ENCODE measurements at places on chromosomes 5 and 9. TPM values are rescaled to one million over a fixed set of nuclear protein-coding genes. Genes with fewer than 3 reads are reported as not detected.

GRCh38 chr5:17218353-17219005 lies 1.0 kb downstream of the BASP1 start:
- DNase-seq, result peak; percentile 29

- DNase-seq, result no peak
Observed at GRCh38 chr5:163565492-163565891, 60.1 kb downstream of the MAT2B start.

DNA sequence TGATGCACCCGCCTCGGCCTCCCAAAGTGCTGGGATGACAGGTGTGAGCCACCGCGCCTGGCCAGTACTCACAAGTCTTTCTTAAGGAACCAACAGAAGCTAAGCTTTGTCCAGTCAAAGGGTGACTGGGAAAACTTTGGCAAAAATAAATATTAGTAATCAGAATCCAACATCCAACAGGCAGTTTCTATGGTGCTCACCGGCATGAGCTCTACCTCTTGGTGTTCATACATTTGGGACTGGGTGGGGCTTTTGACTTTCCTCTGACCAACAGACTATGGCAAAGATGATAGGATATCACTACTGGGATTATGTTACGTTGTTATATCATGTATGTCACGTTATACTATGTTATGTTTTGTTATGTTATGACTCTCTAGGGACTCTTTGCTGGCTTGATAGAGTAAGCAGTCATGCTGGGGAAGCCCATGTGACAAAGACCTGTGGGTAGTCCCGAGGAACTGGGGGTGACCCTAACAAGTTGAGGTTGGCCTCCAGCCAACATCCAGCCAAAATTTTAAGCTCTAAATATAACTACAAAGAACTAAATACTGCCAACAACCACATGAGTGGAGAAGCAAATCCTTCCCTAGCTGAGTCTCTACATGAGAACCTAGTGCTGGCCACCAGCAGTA lies 6.0 kb downstream of the RASGEF1C start:
- DNase-seq, result no peak

- DNase-seq, result no peak
Observed at GRCh38 chr5:167701051-167701450, 590.4 kb upstream of the WWC1 start.

DNA sequence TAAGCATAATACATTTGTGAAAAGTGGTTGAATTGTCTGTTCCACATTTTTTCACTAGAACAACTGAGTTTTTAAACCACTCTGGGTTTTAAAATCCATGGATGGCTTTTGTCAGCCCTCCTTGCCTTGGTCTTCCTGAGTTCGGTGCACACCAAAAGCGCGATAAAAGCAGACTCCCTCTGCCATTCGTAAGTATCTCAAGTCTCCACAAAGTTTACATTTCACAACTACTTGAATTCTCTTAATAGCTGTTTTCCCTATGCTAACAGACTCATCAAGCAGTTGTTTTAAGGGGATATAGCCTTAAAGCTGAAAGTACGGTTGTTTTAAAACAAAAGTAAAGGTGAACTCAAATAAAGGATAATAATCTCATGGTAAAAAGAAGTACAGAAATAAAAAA lies 52.9 kb downstream of the GLIS3 start:
- no peak for DNase-seq

GRCh38 chr5:127417528-127417927 lies 99.9 kb upstream of the PRRC1 start:
- DNase-seq, result no peak

DNA sequence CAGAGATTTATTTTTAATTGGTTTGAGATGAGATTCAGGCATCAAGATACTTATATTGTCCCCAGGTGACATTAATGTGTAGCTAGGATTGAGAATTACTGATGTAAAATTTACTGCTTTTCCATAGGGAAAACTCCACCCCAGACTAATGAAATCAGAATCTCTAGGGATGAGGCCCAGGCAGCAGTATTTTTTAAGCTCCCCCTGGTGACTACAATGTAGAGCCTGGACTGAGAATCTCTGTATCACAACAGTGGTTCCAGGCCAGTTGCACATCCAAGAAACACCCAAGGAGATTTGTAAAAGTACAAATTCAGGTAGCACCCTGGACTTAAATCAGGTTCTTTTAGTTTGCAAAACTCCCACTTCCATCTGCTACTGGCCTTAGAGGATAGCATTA lies 185.7 kb downstream of the MARCHF11 start:
- no peak for DNase-seq

DNA sequence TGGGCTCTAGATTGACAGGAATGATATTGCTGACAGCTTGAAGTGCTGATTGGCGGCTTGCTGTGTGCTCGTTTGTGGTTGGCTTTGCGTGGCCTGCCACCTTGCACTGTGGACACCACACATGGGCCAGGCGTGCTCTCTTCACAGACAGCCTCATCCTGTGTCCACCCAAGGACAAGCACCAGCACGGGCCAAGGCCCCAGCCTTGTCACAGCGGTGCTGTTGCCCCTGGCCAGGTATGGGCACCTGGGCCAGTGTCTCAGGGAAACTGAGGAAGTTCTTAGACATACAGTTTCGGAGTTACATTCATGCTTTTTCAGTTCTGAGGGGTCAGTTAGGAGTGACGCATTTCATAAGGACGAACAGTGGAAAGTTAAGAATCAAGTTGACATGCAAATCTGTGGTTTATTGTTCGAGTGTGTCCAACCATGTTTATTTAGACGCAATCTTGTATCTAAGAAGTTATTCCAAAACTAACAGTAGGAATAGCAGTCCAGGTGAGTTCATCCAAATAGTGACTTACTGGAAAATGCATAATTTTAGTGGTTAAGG lies 125.9 kb downstream of the EHMT1 start:
- DNase-seq, result no peak

DNA sequence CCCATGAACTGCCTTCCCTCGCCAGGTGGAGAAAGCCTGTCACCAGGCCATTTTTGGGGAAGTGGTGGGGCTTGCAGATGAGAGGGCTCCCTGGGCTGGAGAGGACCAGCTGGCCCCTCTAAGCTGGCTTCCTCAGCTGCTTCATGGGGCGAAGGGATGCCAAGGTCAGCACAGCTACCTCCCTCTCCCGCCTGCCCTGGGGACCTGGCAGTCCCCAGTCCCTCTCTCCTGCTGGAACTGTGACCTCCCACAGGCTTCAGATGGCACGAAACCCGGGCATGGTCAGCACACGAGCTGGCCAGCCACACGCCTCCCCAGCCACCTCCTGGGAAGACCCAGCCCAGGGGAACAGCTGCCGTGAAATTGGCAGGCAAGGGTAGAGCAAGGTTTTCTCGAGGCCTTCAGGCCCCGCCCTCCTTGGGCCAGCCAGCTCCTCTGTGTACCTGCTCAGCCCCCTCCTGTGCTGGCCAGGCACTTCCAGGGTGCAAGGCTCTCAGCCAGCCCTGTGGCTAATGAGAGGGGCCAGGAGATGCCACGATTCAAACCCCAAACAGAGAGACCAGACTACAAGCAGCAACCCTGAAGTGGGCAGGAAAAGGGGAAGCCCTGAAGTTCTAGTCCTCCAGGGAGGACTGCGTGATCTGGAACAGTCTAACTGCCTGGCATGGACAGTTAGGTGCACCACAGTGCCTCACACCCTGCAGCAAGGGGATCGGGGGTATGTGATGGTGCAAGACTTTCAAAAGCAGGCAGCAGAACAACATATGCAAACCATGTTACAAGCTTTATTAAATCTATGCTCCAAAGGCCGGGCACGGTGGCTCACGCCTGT lies 12.9 kb downstream of the PLPP7 start:
- DNase-seq, result no peak

GRCh38 chr9:73038613-73039012 lies 85.8 kb upstream of the ALDH1A1 start:
- DNase-seq, result peak; percentile 33

GRCh38 chr5:81235287-81236072 lies 2.4 kb downstream of the CKMT2 start:
- DNase-seq, result peak; percentile 68

- no peak for DNase-seq
Observed at GRCh38 chr9:71210326-71210725, 88.9 kb upstream of the TRPM3 start.

- peak; percentile 64 for DNase-seq
Observed at GRCh38 chr5:31854181-31855133, 215.5 kb downstream of the PDZD2 start.

GRCh38 chr5:92332039-92332438 lies 948.9 kb upstream of the ARRDC3 start:
- no peak for DNase-seq

- DNase-seq, result peak; percentile 80
Observed at GRCh38 chr9:121285835-121286687, 18.1 kb downstream of the GSN start.

DNA sequence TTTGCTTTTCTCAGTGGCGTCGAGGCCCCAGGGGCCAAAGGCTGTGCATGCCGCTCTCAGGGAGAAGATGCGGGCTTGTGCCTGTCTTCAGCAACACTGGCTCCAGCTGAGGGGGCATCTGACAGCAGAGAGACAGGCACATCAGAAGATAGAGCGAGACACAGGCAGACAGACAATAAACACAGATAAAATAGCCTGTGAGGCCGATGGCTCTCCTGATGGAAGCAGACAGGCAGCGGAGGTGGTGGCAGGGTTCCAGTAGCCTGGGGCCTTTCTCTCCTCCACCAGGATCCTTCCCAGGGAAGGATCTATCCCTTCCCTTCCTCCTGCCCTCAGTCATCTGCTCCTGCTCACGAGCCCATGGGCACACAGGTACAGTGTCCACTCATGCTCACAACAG lies 16.6 kb upstream of the UNC5A start:
- no peak for DNase-seq

DNA sequence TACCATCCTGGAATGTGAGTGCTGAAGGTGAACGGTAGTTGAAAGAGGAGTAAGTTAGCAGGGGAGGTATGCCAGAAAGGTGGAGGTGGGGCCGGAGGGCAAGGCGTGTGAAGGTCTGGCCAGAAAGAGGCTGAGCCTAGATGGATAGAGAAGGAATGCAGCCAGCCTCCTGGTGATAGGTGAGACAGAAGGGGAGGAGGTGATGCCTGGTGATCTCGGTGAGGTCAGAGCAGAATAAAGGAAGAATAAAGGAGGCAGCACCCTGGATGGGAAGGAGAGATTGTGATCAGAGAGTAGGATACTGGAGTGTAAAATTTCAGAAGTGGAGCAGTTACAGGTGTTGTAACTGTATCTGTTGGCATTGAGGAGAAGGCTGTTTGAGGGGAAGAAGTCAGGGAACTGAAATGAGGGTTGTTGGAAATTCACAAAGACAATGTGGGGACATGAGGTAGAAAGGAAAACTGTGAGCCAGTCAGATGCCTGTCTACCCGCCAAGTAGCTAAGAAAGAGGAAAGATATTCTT lies 2.0 kb downstream of the GNG10 start:
- no peak for DNase-seq

DNA sequence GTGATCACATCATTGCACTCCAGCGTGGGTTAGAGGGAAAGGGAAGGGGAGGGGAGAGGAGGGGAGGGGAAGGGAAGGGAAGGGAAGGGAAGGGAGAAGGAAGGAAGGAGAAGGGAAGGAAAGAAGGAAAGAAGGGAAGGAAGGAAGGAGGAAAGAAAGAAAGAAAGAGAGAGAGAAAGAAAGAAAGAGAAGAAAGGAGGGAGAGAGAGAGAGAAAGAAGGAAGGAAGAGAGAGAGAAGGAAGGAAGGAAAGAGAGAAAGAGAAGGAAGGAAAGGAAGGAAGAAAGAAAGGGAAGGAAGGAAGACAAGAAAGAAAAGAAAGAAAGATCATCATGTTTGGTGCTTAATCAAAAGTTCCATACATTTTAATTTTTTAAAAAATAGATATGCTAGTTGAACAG lies 136.2 kb downstream of the CMYA5 start:
- DNase-seq, result no peak

Gene IFNA4
- not detected for total RNA-seq

Gene ZNG1A
- total RNA-seq, result 18.4 TPM

Gene PIP5K1B
- total RNA-seq, result 28.0 TPM

Gene CFAP157
- not detected for total RNA-seq

Gene PITX1
- not detected for total RNA-seq

Gene GNA14
- 6.5 TPM for total RNA-seq

Gene DAB2
- 29.1 TPM for total RNA-seq
